ENCODE measurements at places on chromosomes 6 and 20. TPM values are rescaled to one million over a fixed set of nuclear protein-coding genes. Genes with fewer than 3 reads are reported as not detected.

GRCh38 chr6:26214803-26215584 is 127.8 kb downstream of the HFE start:
- no peaks in the 10 kb centered on the region for H3K27me3 ChIP-seq
- DNase-seq: no peak
- H3K4me1 ChIP-seq: peaks cover 8% of the 10 kb centered on the region
- H3K4me3 ChIP-seq: no peak overlapping the region
- H3K36me3 ChIP-seq: no peaks in the 10 kb centered on the region

- H3K27ac ChIP-seq: peak overlapping the region; percentile 92
- H3K4me3 ChIP-seq: peak overlapping the region; percentile 95
- H3K27me3 ChIP-seq: no peaks in the 10 kb centered on the region
- peaks cover 41% of the 10 kb centered on the region for H3K4me1 ChIP-seq
Observed at GRCh38 chr6:156779206-156780094, 2.3 kb downstream of the ARID1B start.

- H3K4me3 ChIP-seq: no peak overlapping the region
- no peak for DNase-seq
Observed at GRCh38 chr6:13248584-13248985, 79.8 kb downstream of the TBC1D7 start.

GRCh38 chr6:169534039-169534421 is 167.8 kb downstream of the WDR27 start:
- H3K36me3 ChIP-seq: peaks cover 23% of the 10 kb centered on the region
- no peaks in the 10 kb centered on the region for H3K27me3 ChIP-seq
- no peak overlapping the region for H3K27ac ChIP-seq
- H3K4me1 ChIP-seq: peaks cover 26% of the 10 kb centered on the region
- no peak overlapping the region for H3K4me3 ChIP-seq

- H3K27ac ChIP-seq: peak overlapping the region; percentile 94
- peak overlapping the region; percentile 85 for H3K4me3 ChIP-seq
- no peaks in the 10 kb centered on the region for H3K36me3 ChIP-seq
- no peak for DNase-seq
- peaks cover 36% of the 10 kb centered on the region for H3K4me1 ChIP-seq
Observed at GRCh38 chr6:148831064-148831463, 84.2 kb downstream of the UST start.

DNA sequence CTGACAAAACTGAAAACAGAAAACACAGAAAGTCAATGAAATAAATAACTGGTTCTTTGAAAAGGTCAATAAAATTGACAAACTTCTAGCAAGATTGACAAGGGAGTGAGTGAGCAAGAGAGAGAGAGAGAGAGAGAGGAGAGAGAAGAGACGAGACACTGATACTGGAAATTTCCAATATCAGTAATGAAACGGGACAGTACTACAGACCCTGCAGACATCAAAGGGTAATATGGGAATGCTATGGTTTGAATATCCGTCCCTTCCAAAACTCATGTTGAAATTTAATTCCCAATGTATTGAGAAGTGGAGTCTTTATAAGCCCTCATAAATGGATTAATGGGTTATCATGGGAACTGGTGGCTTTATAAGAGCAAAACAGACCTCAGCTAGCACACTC is 3.8 kb downstream of the TTI1 start:
- DNase-seq: no peak
- no peak overlapping the region for H3K27ac ChIP-seq
- peaks cover 39% of the 10 kb centered on the region for H3K4me1 ChIP-seq

- no peak overlapping the region for H3K4me3 ChIP-seq
- no peak overlapping the region for H3K27ac ChIP-seq
- H3K27me3 ChIP-seq: no peaks in the 10 kb centered on the region
- H3K36me3 ChIP-seq: no peaks in the 10 kb centered on the region
- H3K4me1 ChIP-seq: no peaks in the 10 kb centered on the region
Observed at GRCh38 chr20:9166153-9166780, 97.4 kb downstream of the PLCB4 start.

DNA sequence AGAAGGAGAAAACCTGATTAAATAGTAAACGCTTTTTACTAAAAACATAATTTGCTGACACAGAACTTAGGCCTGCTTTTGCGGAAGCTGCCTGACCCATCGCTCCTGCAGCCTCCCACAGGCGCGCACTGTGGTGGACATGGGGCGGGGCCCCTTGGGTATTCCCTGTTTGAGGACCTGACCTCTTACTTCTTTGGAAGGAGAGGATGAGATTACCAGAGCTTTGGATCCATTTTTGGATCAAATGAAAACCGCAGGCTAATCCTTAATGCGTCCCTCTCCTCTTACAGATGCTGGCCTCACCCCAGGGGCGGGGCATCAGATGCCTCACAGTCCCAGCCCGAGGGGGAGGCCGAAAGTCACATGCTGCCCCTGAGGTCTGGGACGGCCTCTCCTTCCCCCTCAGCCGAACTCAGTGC is 151.0 kb downstream of the SCML4 start:
- H3K4me3 ChIP-seq: no peak overlapping the region
- no peaks in the 10 kb centered on the region for H3K27me3 ChIP-seq

- H3K27ac ChIP-seq: peak overlapping the region; percentile 9
- H3K36me3 ChIP-seq: peaks cover 53% of the 10 kb centered on the region
- no peak for DNase-seq
- H3K4me3 ChIP-seq: no peak overlapping the region
Observed at GRCh38 chr6:53264915-53265607, 83.7 kb downstream of the ELOVL5 start.

DNA sequence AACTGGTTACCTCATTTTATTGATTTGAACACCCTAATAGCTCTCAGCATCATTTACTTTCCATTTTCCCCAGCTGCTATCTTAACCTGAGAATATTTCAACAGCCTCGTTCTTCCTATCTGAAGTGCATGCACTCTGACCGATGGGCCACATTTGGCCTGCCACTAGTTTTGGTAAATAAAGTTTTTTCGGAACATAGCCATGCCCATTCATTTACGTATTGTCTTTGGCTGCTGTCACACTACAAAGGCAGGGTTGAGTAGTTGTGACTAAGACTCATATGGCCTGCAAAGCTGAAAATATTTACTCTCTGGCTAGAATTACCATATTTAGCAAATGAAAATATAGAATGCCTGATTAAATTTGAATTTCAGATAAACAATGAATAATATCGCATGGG is 10.8 kb downstream of the ADGRF4 start:
- H3K36me3 ChIP-seq: no peaks in the 10 kb centered on the region
- no peak overlapping the region for H3K27ac ChIP-seq
- DNase-seq: no peak
- H3K27me3 ChIP-seq: peaks cover 26% of the 10 kb centered on the region

DNA sequence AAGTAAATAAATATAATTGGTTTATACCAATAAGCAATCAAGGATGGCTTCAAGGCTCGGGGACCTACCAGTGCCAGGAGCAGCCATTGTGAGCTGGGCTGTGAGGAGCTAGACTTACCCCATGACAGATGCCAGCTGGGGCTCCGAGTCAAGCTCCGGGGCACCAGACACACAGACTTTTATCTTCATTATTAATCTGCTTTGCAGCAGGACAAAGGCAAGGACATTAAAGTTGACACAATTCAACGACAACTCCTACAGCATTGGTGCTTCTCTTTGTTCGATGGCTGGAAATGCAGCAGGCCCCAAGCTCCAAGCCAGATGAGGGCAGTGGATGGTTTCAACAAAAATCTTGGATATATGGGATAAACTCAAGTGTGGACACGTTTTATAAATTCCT is 68.3 kb downstream of the CD24 start:
- no peak overlapping the region for H3K27ac ChIP-seq
- no peak for DNase-seq
- no peak overlapping the region for H3K4me3 ChIP-seq
- H3K36me3 ChIP-seq: no peaks in the 10 kb centered on the region
- H3K27me3 ChIP-seq: peaks cover 15% of the 10 kb centered on the region

DNA sequence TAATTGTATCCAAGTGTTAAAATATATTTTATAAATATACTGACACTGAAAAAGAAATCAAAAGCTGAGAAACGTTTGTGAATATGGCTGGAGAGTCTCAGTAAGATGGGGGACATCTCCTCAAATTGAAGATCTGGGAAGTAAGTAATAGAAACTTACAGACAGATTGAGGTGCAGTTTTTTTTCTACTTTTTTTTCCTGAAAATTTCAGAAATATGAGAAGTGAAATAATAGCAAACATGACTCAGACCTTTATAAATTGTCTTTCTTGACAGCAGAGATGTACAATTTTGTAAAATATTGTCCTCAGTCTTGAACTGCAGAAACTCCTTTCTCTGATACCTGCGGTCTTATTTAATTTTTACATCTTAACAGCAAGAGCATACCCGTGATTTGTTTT is 347.1 kb downstream of the UTRN start:
- no peak overlapping the region for H3K27ac ChIP-seq
- peaks cover 20% of the 10 kb centered on the region for H3K4me1 ChIP-seq
- H3K4me3 ChIP-seq: no peak overlapping the region
- DNase-seq: no peak
- H3K27me3 ChIP-seq: no peaks in the 10 kb centered on the region

GRCh38 chr6:18350712-18351111 is 36.4 kb upstream of the RNF144B start:
- peaks cover 38% of the 10 kb centered on the region for H3K27me3 ChIP-seq
- no peak for DNase-seq
- no peaks in the 10 kb centered on the region for H3K36me3 ChIP-seq
- no peak overlapping the region for H3K4me3 ChIP-seq

- no peak overlapping the region for H3K4me3 ChIP-seq
- peaks cover 12% of the 10 kb centered on the region for H3K4me1 ChIP-seq
- H3K27me3 ChIP-seq: no peaks in the 10 kb centered on the region
- no peak for DNase-seq
- H3K36me3 ChIP-seq: no peaks in the 10 kb centered on the region
Observed at GRCh38 chr6:43144879-43145278, 26.2 kb upstream of the SRF start.

- no peak for DNase-seq
- no peak overlapping the region for H3K27ac ChIP-seq
- peaks cover 16% of the 10 kb centered on the region for H3K27me3 ChIP-seq
Observed at GRCh38 chr6:169324086-169324485, 70.4 kb upstream of the THBS2 start.

GRCh38 chr6:21961226-21961625 is 335.6 kb downstream of the PRL start:
- no peak overlapping the region for H3K27ac ChIP-seq
- no peaks in the 10 kb centered on the region for H3K36me3 ChIP-seq
- H3K4me1 ChIP-seq: peaks cover 5% of the 10 kb centered on the region
- no peak overlapping the region for H3K4me3 ChIP-seq

DNA sequence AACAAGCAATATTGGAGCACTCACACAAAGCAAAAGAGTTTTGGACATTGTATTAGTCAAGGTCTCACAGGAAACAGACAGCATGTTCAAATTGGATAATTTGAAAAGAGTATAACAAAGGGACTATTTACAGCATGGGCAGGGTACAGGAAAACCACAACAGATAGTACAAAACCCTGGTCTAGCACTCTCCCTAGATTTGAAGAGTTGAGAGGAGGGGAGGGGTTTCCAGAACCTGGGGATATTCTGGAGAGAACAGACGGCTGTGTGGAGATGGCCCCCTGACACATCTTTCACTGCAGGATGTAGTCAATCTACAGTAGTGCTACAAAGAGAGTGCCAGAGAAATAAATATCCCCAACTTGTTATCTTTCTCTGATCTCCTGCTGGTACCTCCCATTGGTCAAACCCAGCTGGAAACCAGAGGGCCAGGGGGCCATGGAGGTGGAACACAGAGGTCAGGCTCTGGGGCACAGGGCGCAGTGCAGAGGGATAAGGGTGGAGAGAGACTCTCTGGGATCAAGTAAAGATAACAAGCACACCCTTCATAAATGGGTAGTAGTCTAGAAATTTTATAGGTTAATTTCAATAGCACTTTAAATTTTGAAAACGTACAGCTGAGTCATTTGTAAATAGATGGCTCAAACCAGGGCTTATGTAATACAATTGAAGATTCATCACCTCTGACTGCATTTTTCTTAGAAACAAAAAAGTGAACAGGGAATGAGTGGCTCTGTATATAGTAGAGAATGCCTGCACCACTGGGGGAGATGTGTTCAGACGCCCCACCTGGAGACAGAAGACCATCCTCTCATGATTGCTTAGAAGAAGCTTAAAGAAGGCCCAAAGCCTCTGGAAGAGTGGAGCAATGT is 25.7 kb downstream of the RCAN2 start:
- H3K36me3 ChIP-seq: no peaks in the 10 kb centered on the region
- DNase-seq: no peak
- peaks cover 34% of the 10 kb centered on the region for H3K27me3 ChIP-seq
- no peak overlapping the region for H3K27ac ChIP-seq
- H3K4me3 ChIP-seq: no peak overlapping the region

DNA sequence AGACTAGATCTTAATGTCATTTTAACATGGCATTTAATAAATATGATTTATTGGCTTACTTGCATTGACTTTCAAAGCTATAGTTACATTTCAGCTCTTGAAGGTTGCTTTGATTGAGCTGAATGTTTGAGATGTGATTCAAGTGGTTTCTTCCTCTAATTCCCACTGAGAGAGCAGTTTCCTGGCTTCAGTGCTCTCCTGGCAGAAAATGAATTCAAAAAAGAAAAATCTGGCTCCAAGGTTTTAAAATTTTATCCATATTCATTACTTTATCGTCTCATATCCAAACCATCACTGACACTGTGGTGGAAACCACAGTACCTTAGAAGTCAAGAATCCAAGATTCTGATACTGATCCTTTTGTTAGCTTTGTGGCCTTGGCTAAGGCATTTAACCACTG is 263.1 kb upstream of the HSF2 start:
- no peaks in the 10 kb centered on the region for H3K27me3 ChIP-seq
- no peak overlapping the region for H3K4me3 ChIP-seq
- no peaks in the 10 kb centered on the region for H3K4me1 ChIP-seq

DNA sequence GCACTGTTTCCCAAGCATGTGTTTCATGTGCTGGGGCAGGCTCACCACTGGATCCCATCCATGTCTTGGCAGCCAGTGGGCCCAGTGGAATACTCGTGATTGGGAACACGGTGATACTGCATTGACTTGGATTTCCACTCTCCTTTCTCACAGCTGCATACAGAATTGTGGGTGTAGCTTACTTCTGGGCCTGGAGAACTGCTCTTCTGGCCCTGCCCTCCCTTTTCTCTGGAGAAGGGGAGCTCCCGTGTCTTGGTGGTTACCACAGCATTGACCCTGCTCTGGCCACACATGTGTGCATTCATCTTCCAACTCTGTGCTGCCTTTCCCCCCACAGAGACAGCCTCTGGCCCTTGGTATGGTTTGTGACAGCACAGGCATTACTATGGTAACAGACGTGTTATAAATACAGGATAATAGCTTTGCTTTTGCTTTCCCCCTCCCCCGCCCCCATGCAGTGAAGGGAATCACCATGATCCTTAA is 21.6 kb downstream of the SOBP start:
- H3K36me3 ChIP-seq: no peaks in the 10 kb centered on the region
- peaks cover 5% of the 10 kb centered on the region for H3K27me3 ChIP-seq
- H3K4me1 ChIP-seq: no peaks in the 10 kb centered on the region
- no peak overlapping the region for H3K27ac ChIP-seq

GRCh38 chr6:137975188-137975940 is 108.3 kb downstream of the TNFAIP3 start:
- H3K4me1 ChIP-seq: peaks cover 55% of the 10 kb centered on the region
- H3K36me3 ChIP-seq: peaks cover 9% of the 10 kb centered on the region
- H3K27ac ChIP-seq: peak overlapping the region; percentile 98
- H3K27me3 ChIP-seq: no peaks in the 10 kb centered on the region
- DNase-seq: peak; percentile 78

RNF217 gene
- 3.6 TPM for total RNA-seq

CLPSL1 gene
- total RNA-seq: not detected

HSPA1L gene
- total RNA-seq: 4.1 TPM

PSORS1C1 gene
- total RNA-seq: not detected

MUC21 gene
- not detected for total RNA-seq

TGM2 gene
- 0.81 TPM for total RNA-seq

VSTM2L gene
- total RNA-seq: 0.14 TPM
